ENCODE measurements at places on chromosomes 7 and 10.
A peak's percentile ranks its signal among the peaks of the same experiment; 100 is the strongest.

DNA sequence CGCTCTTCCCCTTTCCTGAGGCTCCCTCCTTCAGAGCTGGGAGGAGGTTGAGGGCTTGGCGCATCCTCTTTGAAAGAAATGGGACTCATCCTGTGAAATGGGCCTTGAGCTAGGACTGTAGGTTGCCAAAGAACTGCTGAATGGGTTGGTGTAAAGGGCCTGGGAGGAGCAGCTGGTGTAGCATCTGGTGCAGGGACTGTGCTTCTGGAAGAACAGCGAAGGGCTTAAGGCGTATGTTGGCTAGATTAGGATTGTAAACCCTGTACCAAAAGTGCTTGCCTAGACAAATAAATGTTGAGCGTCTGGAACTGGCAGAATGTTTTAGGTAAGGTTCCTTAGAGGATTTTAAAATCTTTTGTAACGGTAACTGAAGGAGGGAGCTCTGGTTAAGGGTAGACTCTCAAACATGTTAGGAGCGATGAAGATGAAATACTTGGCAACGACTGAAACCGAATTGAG, 563 bp downstream of the STAM start:
- no peaks in the 10 kb centered on the region for H3K27me3 ChIP-seq
- DNase-seq, result no peak
- H3K4me1 ChIP-seq, result peaks cover 20% of the 10 kb centered on the region
- H3K4me3 ChIP-seq, result peak overlapping the region; percentile 78
- peak overlapping the region; percentile 96 for H3K27ac ChIP-seq

DNA sequence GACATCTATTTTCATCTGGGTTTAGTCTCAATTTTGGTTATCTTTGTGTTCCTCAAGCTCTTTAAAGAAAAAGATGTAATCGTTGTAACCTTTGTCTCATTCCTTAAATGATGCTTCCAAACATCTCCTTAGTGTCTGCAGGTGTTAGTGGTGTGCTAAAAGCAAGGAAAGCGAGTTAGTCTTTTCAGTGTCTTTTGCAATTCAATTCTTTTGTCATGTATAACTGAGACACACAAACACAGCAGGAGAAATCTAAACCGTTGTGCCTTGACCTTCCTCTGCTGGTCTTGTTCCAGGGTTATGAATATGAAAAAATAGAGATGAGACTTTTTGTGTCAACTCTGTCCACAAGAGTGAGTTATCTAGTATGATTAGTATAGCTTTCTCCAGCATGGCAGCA, 40.7 kb downstream of the PIK3CG start:
- DNase-seq, result no peak
- no peak overlapping the region for H3K27ac ChIP-seq
- no peak overlapping the region for H3K4me3 ChIP-seq
- no peaks in the 10 kb centered on the region for H3K4me1 ChIP-seq
- H3K36me3 ChIP-seq, result peaks cover 23% of the 10 kb centered on the region

GRCh38 chr10:10165415-10165814, 852.3 kb upstream of the CELF2 start:
- H3K27ac ChIP-seq, result no peak overlapping the region
- H3K36me3 ChIP-seq, result no peaks in the 10 kb centered on the region
- H3K4me3 ChIP-seq, result no peak overlapping the region
- no peaks in the 10 kb centered on the region for H3K4me1 ChIP-seq
- no peaks in the 10 kb centered on the region for H3K27me3 ChIP-seq

- DNase-seq, result no peak
- no peaks in the 10 kb centered on the region for H3K27me3 ChIP-seq
- no peak overlapping the region for H3K27ac ChIP-seq
- H3K4me1 ChIP-seq, result no peaks in the 10 kb centered on the region
- H3K4me3 ChIP-seq, result no peak overlapping the region
Observed at GRCh38 chr7:130877236-130877990, 143.4 kb upstream of the KLF14 start.

DNA sequence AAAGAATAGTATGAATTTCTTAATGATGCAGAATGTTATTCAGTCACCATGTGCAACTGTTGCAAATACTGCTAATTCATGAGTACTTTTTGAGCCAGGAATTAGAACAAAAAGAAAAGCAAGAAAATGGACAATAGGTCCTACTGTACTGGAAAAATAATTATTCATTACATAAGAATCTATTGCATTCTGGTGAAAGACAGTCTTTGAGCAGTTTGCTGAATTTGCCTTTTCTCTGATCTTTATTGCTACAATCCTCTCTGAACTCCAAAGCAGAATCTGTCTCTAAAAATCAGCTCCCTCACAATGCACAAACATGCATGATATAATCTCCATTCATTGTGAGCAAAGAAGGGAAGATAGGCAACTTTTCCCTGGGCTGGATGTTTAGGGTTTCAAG, 12.8 kb downstream of the IFIT2 start:
- H3K27ac ChIP-seq, result no peak overlapping the region
- no peak overlapping the region for H3K4me3 ChIP-seq
- no peaks in the 10 kb centered on the region for H3K4me1 ChIP-seq
- no peaks in the 10 kb centered on the region for H3K27me3 ChIP-seq
- DNase-seq, result no peak

DNA sequence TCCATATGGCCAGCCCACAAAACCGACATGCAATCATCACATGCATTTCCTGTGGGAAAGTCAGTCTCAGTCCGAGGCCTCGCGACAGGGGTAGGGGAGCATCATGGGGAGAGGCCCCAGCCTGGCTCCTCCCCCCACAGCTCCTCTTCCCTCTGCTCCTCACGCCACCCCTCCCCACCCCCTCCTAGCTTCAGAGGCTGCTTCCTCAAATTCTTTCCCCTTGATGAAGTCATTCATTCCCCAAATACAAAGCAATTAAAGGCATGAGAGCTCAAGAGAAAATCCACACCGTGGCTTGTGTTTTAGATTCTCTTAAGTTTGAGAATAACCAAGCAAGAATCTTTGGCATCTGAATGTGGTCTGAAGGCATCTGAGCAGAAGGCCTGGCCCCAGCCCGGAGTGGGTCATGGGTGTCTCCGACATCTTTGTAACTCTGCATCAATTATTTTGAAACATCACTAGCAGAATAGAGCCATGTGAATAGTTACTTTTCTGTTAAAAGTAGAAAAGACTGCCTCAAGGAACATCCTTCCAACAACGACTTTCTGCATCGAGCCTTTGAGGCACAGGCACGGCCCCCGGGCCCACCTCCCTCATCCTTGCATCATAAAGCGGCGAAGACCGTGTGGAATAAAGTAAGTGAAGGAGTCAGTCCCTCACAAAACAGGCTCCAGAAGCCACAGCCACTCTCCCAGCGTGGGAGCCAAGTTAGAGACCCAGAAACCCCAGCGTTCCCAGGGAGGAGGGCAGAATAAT, 90.9 kb downstream of the DIP2C start:
- H3K4me1 ChIP-seq, result no peaks in the 10 kb centered on the region
- H3K36me3 ChIP-seq, result no peaks in the 10 kb centered on the region
- H3K27ac ChIP-seq, result no peak overlapping the region

DNA sequence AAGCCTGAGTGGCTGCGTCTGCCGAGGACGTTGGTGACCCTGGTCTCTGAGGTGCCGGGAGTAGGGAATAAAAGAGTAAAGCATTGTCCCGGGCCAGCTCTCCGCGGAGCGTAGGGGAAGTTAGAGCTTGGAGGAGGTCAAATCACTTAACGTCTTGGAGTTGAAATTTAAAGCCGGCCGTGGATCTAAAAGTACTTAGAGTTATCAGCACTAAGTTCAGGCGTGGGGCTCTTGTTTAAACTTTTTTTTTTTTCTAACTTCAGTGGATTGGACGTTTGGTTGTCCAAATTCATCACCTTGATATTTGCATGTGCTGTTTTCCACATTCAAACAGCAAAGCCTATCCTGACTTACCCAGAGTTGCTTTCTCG, 700 bp downstream of the NIPSNAP2 start:
- peak overlapping the region; percentile 77 for H3K27ac ChIP-seq
- no peaks in the 10 kb centered on the region for H3K27me3 ChIP-seq
- no peak for DNase-seq
- H3K4me1 ChIP-seq, result peaks cover 8% of the 10 kb centered on the region
- H3K36me3 ChIP-seq, result peaks cover 3% of the 10 kb centered on the region

- no peak overlapping the region for H3K27ac ChIP-seq
- H3K4me1 ChIP-seq, result no peaks in the 10 kb centered on the region
- no peaks in the 10 kb centered on the region for H3K36me3 ChIP-seq
- no peaks in the 10 kb centered on the region for H3K27me3 ChIP-seq
Observed at GRCh38 chr10:123398180-123398591, 244.0 kb downstream of the BUB3 start.

- H3K27me3 ChIP-seq, result no peaks in the 10 kb centered on the region
- DNase-seq, result no peak
- no peak overlapping the region for H3K4me3 ChIP-seq
- no peak overlapping the region for H3K27ac ChIP-seq
- no peaks in the 10 kb centered on the region for H3K4me1 ChIP-seq
Observed at GRCh38 chr10:11045995-11046775, 28.5 kb downstream of the CELF2 start.

- H3K27ac ChIP-seq, result no peak overlapping the region
- H3K4me1 ChIP-seq, result no peaks in the 10 kb centered on the region
- H3K36me3 ChIP-seq, result peaks cover 42% of the 10 kb centered on the region
Observed at GRCh38 chr7:1846331-1847065, 176.4 kb downstream of the ELFN1 start.

- no peaks in the 10 kb centered on the region for H3K36me3 ChIP-seq
- H3K4me3 ChIP-seq, result no peak overlapping the region
- no peak overlapping the region for H3K27ac ChIP-seq
- no peak for DNase-seq
Observed at GRCh38 chr7:48255046-48255445, 83.8 kb downstream of the ABCA13 start.

DNA sequence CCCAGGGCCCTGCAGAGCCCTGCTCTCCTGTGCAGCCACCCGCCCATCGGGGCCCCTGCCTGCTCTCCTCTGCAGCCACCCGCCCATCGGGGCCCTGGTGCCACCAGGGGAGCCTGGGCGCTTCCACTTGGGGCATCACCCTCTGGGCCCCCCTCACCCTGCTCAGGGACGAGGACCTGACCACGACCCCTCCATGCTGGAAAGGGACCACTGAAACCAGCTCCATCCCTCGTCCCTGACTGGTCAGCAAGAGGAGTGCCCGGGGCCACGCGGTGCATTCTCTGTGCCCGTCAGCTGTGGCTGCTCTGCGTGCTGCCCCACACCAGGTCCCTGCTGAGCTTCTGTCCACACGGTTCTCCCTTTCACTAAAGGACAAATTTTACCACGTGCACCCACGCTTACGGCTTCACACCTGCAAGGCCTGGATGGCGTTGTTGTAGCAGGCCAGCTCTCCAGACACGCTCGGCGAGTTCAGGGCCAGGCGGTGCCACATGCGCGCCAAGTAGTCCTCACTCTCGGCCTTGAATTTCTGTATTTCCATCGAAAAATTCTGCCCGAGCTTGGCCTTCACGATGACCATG, 57.6 kb downstream of the CFAP46 start:
- H3K36me3 ChIP-seq, result no peaks in the 10 kb centered on the region
- no peak for DNase-seq
- H3K27me3 ChIP-seq, result no peaks in the 10 kb centered on the region
- no peak overlapping the region for H3K27ac ChIP-seq

DNA sequence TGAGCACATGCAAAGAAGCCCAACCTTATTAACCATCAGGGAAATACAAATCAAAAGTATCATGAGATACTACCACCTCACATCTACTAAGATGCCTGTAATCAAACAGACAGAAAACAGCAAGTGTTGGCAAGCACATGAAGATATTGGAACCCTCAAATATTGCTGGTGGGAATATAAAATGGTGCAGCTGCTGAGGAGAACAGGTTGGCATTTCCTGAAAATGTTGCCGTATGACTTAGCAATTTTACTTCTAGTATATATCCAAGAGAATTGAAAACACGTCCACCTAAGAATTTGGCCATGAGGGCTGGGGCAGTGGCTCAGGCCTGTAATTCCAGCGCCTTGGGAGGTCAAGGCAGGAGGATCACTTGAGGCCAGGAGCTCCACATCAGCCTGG, 39.4 kb upstream of the TNRC18 start:
- H3K27me3 ChIP-seq, result no peaks in the 10 kb centered on the region
- H3K4me3 ChIP-seq, result no peak overlapping the region
- DNase-seq, result no peak
- H3K4me1 ChIP-seq, result no peaks in the 10 kb centered on the region
- no peak overlapping the region for H3K27ac ChIP-seq
- H3K36me3 ChIP-seq, result no peaks in the 10 kb centered on the region

- H3K36me3 ChIP-seq, result no peaks in the 10 kb centered on the region
- H3K27ac ChIP-seq, result no peak overlapping the region
- DNase-seq, result no peak
- H3K4me1 ChIP-seq, result no peaks in the 10 kb centered on the region
- H3K27me3 ChIP-seq, result no peaks in the 10 kb centered on the region
Observed at GRCh38 chr7:142569851-142570250, 179.4 kb upstream of the PRSS1 start.

- no peak for DNase-seq
- no peaks in the 10 kb centered on the region for H3K36me3 ChIP-seq
- no peaks in the 10 kb centered on the region for H3K4me1 ChIP-seq
- H3K27ac ChIP-seq, result no peak overlapping the region
- no peaks in the 10 kb centered on the region for H3K27me3 ChIP-seq
Observed at GRCh38 chr7:78939669-78940068, 513.8 kb downstream of the MAGI2 start.

- no peaks in the 10 kb centered on the region for H3K27me3 ChIP-seq
- DNase-seq, result no peak
- no peaks in the 10 kb centered on the region for H3K4me1 ChIP-seq
- H3K27ac ChIP-seq, result no peak overlapping the region
- no peaks in the 10 kb centered on the region for H3K36me3 ChIP-seq
Observed at GRCh38 chr10:52346394-52347326, 32.6 kb downstream of the DKK1 start.

DNA sequence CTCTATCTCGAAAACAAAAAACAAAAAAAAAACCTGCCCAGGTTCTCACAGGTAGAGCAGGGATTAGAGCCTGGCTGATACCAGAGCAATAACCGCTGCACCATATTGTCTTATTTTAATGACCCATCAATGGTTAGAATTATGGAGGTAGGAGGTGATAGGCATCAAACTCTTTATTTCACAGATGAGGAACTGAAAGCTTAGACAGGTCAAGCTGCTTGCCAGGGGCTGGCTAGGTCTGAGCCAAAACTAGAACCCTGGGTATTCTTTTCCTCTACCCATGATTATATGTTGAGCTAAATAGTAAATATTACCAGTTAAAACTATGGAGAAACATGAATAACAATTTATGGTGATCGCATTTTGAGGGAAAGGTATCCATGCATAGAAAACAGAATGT, 2.0 kb upstream of the PPP1R3C start:
- no peak overlapping the region for H3K4me3 ChIP-seq
- H3K36me3 ChIP-seq, result no peaks in the 10 kb centered on the region
- peaks cover 4% of the 10 kb centered on the region for H3K4me1 ChIP-seq
- peaks cover 28% of the 10 kb centered on the region for H3K27me3 ChIP-seq
- no peak for DNase-seq
- H3K27ac ChIP-seq, result no peak overlapping the region

- H3K4me3 ChIP-seq, result no peak overlapping the region
- peaks cover 12% of the 10 kb centered on the region for H3K4me1 ChIP-seq
- DNase-seq, result no peak
- no peak overlapping the region for H3K27ac ChIP-seq
Observed at GRCh38 chr10:112393341-112393740, 19.4 kb downstream of the ACSL5 start.

GRCh38 chr10:79263939-79264338, 83.3 kb upstream of the PPIF start:
- DNase-seq, result no peak
- no peaks in the 10 kb centered on the region for H3K27me3 ChIP-seq
- H3K27ac ChIP-seq, result no peak overlapping the region
- H3K4me1 ChIP-seq, result peaks cover 3% of the 10 kb centered on the region
- no peak overlapping the region for H3K4me3 ChIP-seq
